CD4-positive, alpha-beta memory T cell (primary cell): ENCODE measurements at places on chromosomes 1 and 21. TPM values are rescaled to one million over a fixed set of nuclear protein-coding genes. Genes with fewer than 3 reads are reported as not detected.

GRCh38 chr1:93490357-93490756 is 42.4 kb downstream of the FNBP1L start:
- H3K4me3 ChIP-seq = no peak overlapping the region
- no peak for DNase-seq
- no peaks in the 10 kb centered on the region for H3K27me3 ChIP-seq
- no peaks in the 10 kb centered on the region for H3K36me3 ChIP-seq
- H3K27ac ChIP-seq = no peak overlapping the region

DNA sequence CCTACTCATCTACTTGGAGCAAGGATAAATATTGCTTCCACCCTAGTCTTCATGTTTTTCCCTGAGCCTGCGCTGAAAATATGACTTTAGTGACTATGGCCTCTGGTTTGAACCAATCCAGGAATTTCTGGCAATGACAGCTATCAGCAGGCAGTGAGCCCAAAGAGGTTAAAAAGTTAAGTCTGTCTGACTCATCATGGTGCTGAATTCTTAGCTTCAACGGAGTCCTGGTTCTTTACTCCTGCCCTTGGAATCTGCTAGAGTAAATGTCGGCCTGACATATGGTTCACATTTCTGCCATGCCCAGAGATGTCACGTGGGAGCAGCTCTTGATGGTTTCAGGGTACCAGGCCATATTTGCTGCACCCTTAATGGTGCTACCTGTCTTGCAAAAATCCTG is 351.6 kb upstream of the PLXNA2 start:
- H3K36me3 ChIP-seq = no peaks in the 10 kb centered on the region
- DNase-seq = no peak
- peaks cover 3% of the 10 kb centered on the region for H3K27me3 ChIP-seq
- H3K4me1 ChIP-seq = no peaks in the 10 kb centered on the region

- H3K4me1 ChIP-seq = no peaks in the 10 kb centered on the region
- H3K27ac ChIP-seq = no peak overlapping the region
- no peak overlapping the region for H3K4me3 ChIP-seq
- no peaks in the 10 kb centered on the region for H3K27me3 ChIP-seq
- DNase-seq = no peak
Observed at GRCh38 chr1:60262701-60263100, 189.1 kb upstream of the C1orf87 start.

DNA sequence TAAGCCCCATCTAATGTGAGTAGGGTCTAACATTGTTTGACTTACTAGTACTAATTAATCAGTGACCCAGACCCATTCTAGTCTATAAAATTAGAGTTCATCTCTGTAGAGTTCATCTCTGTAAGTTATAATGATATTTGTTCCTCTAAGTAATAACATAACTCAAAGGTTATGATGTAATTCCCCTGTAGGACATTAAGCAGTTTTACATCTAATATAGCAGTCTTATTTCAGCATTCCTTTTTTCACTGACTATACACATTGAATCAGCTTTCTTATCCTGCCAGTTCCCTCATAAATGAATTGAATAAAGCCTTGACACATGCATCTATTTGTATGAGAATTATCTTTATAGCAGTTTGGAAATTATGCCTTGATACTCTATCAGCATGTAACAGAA is 90.9 kb downstream of the SH3GLB1 start:
- no peaks in the 10 kb centered on the region for H3K27me3 ChIP-seq
- H3K4me3 ChIP-seq = no peak overlapping the region
- no peaks in the 10 kb centered on the region for H3K4me1 ChIP-seq
- H3K27ac ChIP-seq = no peak overlapping the region

DNA sequence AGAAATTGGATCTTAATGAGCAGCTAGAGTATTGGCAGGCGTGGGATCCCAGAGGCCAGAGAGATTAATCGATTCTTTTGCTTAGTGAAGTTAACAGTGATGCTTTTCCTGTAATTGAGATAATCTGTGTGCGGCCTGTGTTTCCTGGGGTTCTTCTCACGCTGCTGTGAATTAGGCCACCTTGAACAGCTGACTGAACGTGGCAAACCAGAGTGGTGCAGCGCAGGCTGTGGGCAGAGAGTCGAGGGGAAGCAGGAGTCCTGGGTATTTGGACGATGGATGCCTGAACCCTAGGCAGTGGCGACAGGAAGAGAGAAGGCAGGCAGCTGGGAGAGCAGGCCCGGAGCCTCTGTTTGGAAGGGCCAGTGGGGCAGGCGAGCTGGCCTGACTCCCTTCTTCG is 51.7 kb downstream of the RYR2 start:
- DNase-seq = no peak
- H3K27me3 ChIP-seq = no peaks in the 10 kb centered on the region
- H3K4me1 ChIP-seq = no peaks in the 10 kb centered on the region
- H3K36me3 ChIP-seq = no peaks in the 10 kb centered on the region
- no peak overlapping the region for H3K4me3 ChIP-seq
- no peak overlapping the region for H3K27ac ChIP-seq

DNA sequence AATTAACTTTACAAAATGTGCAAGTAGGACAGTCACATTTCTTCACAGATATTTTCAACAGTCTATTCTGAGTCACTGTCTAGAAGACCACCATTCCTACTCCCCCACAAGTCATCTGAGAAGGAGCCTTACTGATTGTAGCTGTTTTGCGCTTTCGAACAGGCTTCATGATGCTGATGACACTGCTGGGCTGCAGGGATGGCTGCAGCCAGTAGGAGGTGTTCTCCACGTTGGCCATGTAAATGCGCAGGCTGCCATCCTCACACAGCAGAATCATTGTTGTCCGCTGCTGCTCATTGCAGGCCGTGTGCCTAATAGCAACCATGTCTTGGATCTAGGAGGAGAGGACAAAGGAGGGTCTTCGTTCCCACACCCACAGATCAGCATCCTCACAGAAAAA is 56.9 kb downstream of the UBR4 start:
- no peak for DNase-seq
- H3K4me3 ChIP-seq = no peak overlapping the region
- no peak overlapping the region for H3K27ac ChIP-seq

- DNase-seq = no peak
- H3K36me3 ChIP-seq = peaks cover 11% of the 10 kb centered on the region
- H3K4me3 ChIP-seq = no peak overlapping the region
- H3K27ac ChIP-seq = no peak overlapping the region
- H3K4me1 ChIP-seq = peaks cover 44% of the 10 kb centered on the region
Observed at GRCh38 chr1:109218516-109218915, 4.8 kb downstream of the SARS1 start.

- peaks cover 10% of the 10 kb centered on the region for H3K36me3 ChIP-seq
- H3K4me1 ChIP-seq = peaks cover 67% of the 10 kb centered on the region
- DNase-seq = peak; percentile 80
- H3K4me3 ChIP-seq = peak overlapping the region; percentile 10
Observed at GRCh38 chr1:206736878-206737728, 33.5 kb upstream of the IL19 start.

DNA sequence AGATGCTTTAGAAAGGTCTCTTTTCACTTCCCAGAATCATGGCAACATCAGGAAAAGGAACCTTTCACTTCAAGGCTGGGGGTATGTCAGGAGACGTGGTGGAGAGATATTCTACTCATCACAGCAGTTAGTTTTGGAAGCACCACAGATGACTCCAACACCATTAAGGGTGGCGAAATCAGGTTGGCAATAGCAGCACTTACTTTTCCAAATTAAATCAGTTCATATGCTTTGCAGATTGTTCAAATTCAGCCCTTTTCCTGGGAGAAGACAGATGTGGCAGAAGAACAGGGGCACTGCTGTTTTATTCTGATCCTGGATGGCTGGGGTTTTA is 79.0 kb downstream of the RUNX1 start:
- peaks cover 93% of the 10 kb centered on the region for H3K4me1 ChIP-seq
- DNase-seq = no peak
- H3K27me3 ChIP-seq = no peaks in the 10 kb centered on the region
- H3K27ac ChIP-seq = no peak overlapping the region
- no peak overlapping the region for H3K4me3 ChIP-seq

DNA sequence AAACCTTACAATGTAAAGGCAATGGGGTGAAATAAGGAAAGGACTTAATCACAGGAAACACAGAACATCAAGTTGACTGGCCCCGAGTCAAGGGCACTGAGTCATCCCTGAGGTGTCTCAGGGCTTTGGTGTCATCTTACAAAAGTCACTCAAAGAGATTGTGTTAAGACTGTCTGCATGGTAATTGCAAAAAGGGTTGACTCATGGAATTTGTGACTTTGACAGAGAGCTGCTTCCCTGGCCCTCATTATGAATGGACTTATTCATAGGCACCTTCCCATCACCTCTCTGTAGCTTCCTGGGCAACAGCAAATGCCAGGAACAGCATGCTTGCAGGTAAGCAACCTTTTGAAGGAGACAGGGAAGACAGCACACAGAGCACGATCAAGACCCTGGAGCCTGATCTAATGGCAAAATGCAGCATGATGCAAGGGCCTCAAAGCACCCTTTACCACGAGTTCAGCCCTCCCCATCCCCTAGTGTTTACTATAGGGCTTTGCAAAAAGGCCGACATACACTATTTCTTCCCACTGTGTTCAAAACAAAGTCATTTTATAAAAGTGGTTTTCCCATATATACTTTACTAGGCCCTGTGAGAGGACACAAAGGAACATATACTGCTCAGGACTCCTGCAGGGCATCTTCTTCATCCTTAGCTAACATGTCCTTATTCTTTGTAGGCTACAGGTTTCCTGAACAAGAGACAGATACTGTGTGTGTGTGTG is 17.1 kb downstream of the ZP4 start:
- H3K4me3 ChIP-seq = no peak overlapping the region
- H3K27me3 ChIP-seq = no peaks in the 10 kb centered on the region
- H3K36me3 ChIP-seq = no peaks in the 10 kb centered on the region
- no peaks in the 10 kb centered on the region for H3K4me1 ChIP-seq

DNA sequence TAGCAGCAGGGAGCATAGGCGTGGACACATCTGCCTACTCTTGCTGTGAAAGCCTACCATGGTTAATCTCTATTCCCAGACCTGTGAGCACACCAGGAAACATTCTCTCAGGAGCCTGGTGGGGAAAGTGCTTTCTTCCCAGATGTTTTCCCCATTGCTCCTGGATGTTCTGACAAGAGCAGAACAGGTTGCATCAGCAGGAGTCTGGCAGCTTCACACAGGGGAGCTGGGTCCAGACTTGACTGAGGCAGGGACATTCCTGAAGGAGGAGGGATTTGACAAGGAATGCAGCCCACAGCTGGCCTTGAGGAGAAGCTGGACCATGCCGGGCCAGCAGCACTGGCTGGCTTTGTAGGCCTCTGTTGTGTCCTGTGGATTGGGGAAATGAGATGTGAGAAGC is 21.0 kb upstream of the ARTN start:
- H3K27me3 ChIP-seq = no peaks in the 10 kb centered on the region
- H3K27ac ChIP-seq = no peak overlapping the region
- no peaks in the 10 kb centered on the region for H3K36me3 ChIP-seq
- H3K4me3 ChIP-seq = no peak overlapping the region
- H3K4me1 ChIP-seq = no peaks in the 10 kb centered on the region

- no peaks in the 10 kb centered on the region for H3K4me1 ChIP-seq
- no peak for DNase-seq
- no peak overlapping the region for H3K4me3 ChIP-seq
- no peaks in the 10 kb centered on the region for H3K27me3 ChIP-seq
- no peaks in the 10 kb centered on the region for H3K36me3 ChIP-seq
Observed at GRCh38 chr1:7505094-7505770, 265.9 kb upstream of the VAMP3 start.

- no peak for DNase-seq
- H3K27ac ChIP-seq = no peak overlapping the region
- H3K4me1 ChIP-seq = peaks cover 16% of the 10 kb centered on the region
- no peaks in the 10 kb centered on the region for H3K27me3 ChIP-seq
- H3K36me3 ChIP-seq = no peaks in the 10 kb centered on the region
- H3K4me3 ChIP-seq = no peak overlapping the region
Observed at GRCh38 chr1:230071316-230071715, 4.3 kb downstream of the GALNT2 start.

Gene OR2L3
- total RNA-seq = 0.11 TPM
